ENCODE measurements at places on chromosomes 3 and 15.

DNA sequence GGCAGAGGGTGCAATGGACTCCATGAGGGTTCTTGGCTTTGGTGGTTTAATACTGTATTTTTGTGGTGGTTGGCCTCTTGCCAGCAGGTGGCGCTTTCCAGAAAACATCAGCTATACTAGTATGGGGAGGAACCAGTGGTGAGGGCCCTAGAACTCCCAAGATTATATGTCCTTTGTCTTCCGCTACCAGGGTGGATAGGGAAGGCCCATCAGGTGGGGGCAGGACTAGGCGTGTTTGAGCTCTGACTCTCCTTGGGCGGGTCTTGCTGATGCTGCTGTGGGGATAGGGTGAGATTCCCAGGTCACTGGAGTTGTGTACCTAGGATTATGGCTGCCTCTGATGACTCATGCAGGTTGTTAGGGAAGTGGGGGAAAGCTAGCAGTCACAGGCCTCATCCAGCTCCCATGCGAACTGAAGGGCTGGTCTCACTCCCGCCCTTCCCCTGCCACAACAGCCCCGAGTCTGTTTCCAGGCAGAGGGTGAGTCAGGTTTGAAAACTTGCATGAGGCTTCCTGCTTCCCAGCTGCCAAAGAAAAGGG lies 357.7 kb downstream of the OTOL1 start:
- no peak for DNase-seq

GRCh38 chr15:39281094-39281493 lies 299.8 kb upstream of the THBS1 start:
- no peak for DNase-seq

- no peak for DNase-seq
Measured at GRCh38 chr3:124761935-124762660, 31.8 kb downstream of the UMPS start.

GRCh38 chr3:192896208-192896607 lies 21.4 kb downstream of the MB21D2 start:
- DNase-seq = no peak

DNA sequence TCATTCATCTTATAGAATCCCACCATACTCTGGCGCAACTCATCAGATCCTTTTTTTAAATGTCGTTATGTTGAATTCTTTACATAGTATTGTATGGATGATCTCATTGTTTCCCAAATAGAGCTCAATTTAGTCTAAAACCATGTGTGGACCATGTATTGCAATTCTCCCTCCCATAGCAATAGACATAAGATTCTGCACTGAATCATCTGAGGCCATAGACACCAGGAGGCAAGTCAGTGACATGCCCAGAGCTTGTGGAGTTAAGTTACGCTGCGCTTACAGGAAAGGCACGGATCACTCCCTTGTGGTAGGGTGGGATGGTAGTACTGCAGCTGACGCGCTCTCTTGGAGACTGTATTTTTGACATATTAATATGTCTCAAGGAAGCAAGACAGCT lies 211.0 kb downstream of the GABRB3 start:
- DNase-seq = no peak

DNA sequence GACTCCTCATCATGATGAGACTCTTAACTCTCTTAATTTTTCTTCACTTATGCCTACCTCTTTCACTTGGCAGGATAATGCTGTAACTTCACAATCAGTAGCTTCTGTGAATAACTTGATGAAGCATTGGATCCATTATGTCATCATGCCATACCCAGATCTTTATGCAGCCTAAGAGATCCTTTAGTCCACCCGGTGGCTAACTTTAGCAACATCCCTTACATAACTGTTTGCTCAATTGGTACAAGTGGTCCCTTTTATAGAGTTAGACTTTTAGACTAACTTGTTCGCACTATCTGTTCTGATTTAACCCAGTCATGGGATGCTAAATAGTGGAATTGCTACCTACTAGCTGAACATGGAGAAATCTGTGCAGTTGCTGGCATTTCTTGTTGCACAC lies 184.5 kb downstream of the USP13 start:
- no peak for DNase-seq

Measured in activated CD4-positive, CD25-positive, alpha-beta regulatory T cell treated with anti-CD3 and anti-CD28 coated beads, Interleukin-2, amount 50 U/mL, for 16 hours (primary cell).